ENCODE measurements at places on chromosomes 16 and 17.

- no peak for DNase-seq
Observed at GRCh38 chr17:55889271-55889670, 138.4 kb downstream of the PCTP start.

DNA sequence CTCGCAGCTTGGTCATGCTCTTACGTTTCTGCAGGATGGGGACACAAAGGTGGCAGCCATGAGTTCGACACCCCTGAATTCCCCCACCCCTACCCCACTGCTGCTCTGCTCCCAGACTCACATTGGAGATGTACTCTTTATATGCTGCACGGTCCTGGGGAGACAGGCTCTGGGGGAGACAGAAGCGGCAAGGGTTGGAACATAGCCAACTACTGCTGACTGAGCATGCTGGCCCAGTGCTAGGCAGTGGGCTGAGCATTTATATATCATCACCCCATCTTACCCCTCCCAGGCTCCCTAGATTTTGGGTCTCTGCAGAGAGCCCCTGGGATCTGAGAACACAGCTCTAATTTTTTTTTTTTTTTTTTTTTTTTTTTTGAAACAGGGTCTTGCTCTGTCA, 8.1 kb upstream of the ATXN7L3 start:
- DNase-seq = no peak

- DNase-seq = no peak
Observed at GRCh38 chr16:3780570-3780969, 63.2 kb upstream of the TRAP1 start.

DNA sequence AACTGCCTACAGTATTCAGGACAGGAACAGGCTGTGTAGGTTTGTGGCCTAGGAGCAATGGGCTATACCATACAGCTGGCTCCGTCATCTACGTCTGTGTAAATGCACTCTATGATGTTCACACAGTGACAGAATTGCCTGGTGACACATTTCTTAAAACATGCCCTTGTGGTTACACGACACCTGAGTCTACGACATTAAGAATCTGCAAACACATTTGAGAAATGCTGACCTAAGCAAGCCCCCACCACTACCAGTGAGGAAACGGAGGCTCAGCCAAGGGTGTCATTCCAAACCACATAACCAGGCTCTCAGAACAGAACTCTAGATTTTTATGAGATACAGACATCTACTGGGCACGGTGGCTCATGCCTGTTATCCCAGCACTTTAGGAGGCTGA, 23.5 kb downstream of the USP36 start:
- DNase-seq = no peak

DNA sequence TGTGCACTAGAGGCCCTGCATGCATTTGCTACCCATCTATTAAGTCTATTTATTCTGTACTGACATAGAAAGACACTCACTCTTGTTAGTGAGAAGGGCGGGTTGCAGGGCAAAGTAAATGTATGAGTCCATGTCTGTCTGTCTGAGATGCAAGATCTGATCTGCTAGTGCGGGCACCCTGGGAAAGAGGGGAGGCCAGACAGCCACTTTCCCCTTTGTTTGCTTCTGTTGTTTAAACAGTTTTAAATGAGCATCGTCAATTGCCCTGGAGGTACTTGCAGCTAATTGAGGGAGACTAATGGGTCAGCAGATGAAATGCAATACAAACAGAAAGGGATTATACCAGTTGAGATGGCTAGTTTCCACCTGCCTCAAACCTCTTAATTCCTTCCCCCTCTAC, 24.9 kb downstream of the SCNN1G start:
- no peak for DNase-seq

DNA sequence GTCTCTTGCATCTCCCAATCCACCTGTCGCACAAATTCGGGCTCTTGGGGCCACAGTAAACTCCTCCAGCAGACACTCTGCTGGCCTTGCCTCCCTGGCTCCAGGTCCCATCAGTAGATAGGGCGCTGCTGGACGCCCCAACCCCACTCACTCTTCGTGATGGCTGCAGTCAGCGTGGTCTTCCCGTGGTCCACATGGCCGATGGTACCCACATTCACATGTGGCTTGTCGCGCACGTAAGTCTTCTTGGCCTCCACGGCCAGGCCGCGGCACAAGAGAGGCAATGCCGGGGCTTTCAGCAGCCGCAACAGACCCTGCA, 428 bp downstream of the TUFM start:
- no peak for DNase-seq

DNA sequence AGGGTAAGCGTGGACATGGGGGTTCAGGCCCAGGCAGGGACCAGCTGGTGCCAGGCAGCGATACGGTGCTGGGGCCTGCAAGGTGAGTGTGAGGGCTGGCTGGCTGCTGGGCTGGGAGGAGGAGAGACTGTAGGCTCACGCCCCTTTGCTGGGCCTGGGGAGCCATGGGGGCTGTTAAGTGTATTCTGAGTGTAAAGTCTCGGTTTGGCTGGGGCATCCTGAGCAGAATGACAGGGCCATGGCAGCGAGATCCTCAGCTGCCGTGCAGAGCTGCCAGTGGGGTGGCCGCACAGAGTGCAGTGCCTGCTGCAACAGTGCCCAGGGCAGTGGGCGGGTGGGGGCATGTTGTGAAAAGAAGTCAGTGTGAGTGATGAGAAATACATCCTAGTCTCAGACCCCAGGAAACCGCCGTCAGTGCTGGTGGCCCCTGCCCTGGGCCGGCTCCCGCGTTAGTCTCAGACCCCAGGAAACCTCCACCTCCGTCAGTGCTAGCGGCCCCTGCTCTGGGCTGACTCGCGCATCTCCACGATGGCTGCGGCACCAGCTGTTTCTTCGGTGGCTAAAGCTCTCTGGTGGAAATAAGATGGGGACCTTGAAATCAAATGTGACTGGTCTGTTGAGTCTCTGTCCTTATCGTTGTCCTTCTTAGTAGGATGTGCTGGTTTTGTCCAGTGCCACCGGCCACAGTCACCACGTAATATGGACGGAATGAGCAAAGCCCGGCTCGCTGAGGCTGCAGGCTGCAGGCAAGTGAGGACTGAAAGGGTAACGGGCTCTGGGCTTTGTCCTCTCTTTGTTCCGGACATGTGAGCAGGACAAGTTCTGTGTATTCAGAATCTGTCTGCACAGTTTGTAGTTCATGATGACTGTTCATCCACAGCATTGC, 22.9 kb downstream of the ACSF3 start:
- no peak for DNase-seq

DNA sequence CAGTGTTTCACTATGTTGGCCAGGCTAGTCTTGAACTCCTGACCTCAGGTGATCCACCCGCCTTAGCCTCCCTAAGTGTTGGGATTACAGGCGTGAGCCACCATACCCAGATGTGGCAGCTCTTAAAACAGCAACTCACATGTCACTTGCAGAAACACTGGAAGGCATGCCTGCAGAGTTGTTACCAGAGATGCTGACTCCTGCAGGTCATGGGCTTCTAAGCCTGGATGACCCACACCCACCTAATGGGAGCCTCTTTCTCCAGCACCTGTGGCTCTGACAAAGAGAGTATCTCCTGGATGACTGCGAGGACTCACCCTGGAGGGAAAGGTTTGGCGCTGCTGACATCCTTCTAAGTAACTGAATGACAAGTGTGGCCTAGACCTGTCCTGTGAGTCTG, 11.2 kb upstream of the RFWD3 start:
- no peak for DNase-seq

DNA sequence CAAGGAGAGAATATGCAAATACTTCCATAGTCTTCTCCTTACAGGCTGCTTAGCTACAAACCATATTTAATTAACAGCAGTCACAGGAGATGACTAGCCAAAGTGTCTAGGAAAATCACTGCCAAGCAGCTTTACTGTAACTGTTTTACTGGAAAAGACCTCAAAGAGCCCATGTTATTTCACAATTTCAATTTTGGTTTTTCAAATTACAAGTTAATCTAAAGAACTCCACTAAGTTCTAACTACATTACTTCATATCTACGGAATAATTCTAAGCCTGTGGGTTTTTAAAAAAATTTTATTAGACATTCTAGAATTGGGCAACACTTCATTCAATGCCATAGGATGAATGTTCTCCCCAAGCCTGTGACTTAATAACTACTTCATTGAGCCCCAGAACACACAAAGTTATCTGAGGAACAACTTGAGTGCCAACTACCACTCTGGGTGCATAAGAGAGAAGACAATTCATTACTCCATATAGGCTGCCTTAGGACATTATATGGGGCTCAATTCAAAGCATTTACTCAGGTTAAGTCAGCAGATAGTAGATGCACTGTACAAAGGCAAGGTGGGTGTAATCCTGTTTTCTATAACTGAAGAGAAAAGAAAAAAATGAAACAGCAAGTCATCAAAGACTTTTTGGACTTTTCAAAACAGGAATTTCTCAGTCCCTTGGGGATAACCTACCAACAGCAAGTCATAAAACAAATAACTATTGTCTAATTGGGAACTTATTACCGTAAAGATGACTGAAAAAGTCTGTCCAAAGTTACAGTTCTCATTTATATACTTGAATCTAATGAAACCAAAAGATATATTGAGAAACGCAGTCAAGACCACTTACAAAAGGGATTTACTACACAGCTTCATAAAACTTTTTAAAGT, 33.0 kb downstream of the STAT3 start:
- peak; percentile 48 for DNase-seq

GRCh38 chr17:59361386-59361785, 29.9 kb downstream of the YPEL2 start:
- no peak for DNase-seq

- no peak for DNase-seq
Observed at GRCh38 chr17:1773696-1774181, 11.9 kb downstream of the SERPINF1 start.

GRCh38 chr16:85004587-85005205, 6.6 kb downstream of the ZDHHC7 start:
- DNase-seq = peak; percentile 17

DNA sequence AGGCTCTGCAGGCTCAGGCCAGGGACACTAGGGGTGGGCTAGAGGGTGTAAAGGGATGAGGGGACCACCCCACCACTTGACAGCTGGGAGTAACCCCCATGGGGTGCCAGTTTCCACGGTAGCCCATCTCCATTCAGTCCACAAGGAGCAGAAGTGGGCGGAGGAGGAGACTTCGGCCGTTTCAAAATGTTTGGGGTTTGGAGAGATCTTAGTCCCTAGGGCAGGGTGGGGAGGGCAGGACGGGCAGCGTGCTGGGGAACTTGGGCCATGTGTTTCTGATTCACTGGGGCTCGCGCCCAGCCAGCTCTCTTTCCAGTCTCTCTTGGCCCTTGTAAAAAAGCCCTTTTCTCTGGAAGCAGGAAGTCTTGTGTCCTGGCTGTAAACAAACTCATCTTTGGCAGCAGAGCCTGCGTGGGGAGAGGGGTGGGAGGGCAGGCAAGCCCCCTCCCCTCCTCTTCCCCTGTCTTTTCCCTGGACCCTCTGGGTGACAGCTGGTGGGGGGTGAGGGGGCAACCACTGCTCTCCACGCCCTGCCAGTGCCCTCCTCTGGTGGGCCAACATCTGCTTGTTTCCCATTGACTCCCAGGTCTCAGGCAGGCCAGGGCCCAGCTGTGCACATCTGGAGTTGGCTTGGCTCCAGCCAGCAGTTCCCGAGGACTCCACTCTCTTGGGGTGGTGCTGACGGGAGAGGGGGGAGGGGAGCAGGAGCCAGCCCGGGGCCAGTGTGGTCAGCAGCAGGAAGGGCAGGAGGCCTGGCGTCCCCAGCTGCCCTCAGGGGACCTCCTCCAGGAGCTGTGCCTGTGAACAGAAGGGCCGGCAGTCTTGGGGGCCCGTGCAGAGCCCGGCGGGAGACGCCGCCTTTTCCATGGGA, 8.1 kb downstream of the CYGB start:
- peak; percentile 92 for DNase-seq

DNA sequence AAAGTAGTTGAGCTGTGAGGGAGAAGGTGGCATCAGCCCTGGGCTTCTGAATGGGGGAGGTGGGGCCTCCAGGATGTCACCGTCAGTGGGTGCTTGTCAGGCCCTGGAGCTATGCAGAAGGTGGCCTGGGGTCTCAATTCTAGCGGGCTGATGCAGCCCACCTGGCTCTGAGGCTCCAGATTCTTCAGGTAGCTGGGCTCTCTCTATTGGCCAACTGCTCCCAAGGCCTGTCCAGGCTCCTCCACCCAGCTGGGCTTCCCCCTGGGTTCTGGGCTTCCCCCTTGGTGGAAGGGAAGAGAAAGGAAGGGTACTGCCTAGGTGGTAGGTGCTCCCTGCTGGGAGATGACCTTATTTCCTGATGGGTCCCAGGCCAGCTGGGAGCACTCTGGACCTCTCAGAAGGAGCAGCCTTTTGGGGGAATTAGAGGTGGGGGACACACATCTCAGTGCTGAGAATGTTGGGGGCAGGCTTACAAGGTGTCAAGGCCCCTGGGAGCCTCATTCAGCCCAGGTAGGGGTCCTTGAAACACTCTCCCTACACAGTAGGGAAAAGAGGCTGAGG, 1728.3 kb downstream of the TP53TG3F start:
- no peak for DNase-seq

DNA sequence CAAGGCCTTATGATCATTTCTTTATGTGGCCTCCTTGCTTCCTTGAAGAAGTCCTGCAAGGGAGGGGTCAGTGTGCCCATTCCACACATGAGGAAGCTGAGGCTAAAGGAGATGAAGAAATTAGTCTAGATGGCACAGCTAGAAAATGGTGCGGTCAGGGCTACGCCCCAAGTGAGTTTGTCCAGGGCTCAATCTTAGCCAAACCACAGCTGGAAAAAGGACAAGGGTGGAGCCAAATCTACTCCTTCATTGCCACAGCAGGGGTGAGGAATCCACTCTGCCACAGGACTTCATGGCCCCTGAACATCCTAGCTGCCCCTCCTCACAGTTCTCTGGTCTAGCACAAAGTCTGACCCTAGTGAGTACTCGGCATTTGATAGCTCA, 16.2 kb downstream of the BEAN1 start:
- DNase-seq = no peak

GRCh38 chr16:88333848-88334777, 48.6 kb upstream of the ZNF469 start:
- no peak for DNase-seq

DNA sequence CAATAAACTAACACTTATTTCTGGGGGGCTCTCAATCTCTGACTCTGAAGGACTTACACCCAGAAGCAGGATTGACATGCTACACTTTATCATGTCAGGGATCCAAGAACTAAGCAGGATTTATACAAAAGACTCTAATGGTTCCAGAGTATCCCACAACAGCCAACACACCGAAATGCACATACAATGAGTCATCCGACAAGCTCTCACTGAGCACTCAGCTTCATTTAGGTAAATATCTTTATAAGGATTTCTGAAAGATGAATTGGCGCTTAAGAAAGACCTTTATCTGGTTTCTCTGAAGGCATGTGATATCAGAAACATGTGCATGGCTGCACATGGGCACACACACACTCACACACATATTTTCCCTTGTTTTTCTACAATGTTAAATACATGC, 77.2 kb downstream of the TOX3 start:
- no peak for DNase-seq

GRCh38 chr16:85370881-85371651, 242.1 kb upstream of the GSE1 start:
- no peak for DNase-seq

All from skin of body (tissue), 3 donors.